Amygdala (tissue), 56 donors: ENCODE measurements at places on chromosomes 3 and 15.

GRCh38 chr15:80669663-80670273, 25.3 kb upstream of the ABHD17C start:
- DNase-seq, result no peak

- DNase-seq, result no peak
Observed at GRCh38 chr15:95760508-95760907, 570.0 kb upstream of the NR2F2 start.

DNA sequence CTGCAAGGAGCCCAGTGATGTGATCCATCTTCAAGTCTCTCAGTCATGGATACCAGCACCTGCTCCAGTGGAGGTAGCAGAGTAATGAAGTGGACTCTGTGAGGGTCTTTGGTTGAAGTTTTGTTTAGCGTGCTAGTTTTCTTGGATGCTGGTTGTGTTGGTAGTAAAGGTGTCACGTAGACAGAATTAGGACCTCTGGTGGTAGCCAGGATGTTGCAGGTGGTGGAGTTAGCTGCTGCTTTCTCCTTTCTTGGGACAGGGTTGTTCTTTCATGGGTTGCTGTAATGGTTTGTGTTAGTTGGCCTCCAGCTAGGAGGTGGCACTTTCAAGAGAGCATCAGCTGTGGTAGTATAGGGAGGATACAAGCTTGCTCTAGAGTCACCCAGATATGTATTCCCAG, 125.2 kb downstream of the ANXA2 start:
- DNase-seq, result no peak

DNA sequence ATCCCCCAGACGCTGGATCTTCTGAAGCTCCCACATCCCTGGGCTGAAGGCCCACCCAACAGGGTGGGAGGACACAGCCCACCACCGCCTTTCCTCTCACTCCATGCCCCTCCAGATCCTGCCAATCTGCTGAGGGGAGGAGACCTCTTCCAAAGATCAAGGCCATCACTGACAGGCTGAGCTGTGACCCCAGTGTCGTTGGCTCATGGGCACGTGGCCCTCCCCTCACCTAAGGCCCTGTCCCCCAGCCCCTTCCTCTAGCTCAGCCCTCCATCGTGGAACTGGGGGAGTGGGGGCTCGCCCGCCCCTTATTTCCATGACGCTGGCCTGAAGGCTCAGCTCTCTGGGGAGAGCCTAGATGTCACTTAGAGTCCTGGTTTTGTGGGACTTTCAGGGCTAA, 10.4 kb downstream of the C3orf18 start:
- no peak for DNase-seq

DNA sequence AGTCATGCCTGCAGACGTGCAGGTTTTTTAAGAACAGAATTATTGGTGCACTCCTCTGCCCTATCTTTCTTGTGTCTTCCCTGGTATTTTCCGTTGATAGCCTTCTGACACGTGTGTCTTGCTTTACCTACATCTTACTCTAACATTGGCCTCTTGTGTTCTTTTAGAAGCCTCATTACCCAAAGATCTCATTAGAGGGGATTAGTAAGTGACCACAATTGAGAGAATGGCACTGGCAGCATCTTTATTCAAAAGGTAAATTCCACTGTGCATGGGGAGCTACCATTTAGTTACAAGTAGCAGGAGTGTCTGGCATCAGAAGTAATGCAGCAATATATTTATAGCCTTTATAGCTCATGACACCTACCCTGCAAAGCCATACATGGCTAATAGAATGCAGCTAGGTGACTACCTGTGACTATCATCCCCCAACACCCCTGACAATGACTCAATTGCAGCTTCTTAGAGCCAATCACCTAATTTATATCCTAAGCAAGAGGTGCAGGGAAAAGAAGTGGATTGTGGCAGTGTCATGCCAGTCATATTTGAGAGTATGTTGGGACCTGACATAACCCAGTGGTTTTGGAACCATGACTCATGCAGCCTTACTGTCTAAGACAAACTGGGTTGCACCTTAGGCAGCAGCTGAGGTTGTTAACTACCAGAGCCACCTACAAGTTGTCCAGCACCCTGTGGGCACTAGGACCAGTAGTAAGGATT, 164.8 kb downstream of the GRM7 start:
- no peak for DNase-seq

GRCh38 chr15:47737477-47737876, 20.2 kb downstream of the SEMA6D start:
- DNase-seq, result no peak

DNA sequence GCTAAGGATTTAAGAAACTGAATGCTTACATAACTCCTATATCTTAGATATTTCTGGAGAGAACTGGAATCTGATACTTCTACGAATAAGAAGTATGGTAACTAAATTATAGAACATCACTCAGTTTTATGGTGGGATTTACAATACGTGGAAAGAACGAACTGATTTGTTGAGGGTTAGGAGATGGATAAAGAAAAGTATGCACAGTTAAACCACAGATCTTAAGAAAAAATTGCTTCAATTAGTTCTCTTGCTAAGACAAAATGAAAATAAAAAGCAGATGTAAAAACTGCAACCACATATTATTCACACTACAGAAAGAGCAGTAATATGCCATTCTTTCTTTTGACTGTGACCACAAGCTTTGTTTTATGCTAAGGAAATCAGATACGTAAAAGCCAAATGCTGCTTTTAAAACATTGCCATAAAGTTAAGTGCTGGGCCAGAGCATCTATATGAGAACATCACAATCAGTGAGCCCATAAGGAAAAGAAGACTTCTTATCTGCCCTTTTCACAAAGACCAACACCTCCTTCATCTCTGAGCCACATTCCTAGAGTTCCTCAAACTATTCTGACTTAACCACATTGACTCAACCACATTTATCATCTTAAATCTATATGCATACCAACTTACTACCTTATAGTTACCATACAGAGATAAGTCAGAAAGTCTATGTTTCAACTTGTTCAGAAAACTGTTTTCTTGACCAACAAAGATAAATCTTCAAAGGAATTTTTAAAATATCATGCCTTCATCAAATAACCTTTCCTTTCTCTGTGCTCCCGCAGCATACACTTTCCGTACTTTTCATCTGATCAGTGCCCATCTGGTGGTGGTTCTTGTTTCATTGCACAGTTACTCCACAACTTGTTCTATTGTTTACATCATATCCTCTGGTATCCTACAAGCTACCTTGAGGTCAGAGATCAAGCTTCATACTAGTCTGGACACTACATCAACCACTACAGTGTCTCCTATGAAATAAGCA, 61.7 kb downstream of the FSIP1 start:
- DNase-seq, result no peak

GRCh38 chr3:193885832-193886231, 250.1 kb upstream of the HES1 start:
- no peak for DNase-seq

DNA sequence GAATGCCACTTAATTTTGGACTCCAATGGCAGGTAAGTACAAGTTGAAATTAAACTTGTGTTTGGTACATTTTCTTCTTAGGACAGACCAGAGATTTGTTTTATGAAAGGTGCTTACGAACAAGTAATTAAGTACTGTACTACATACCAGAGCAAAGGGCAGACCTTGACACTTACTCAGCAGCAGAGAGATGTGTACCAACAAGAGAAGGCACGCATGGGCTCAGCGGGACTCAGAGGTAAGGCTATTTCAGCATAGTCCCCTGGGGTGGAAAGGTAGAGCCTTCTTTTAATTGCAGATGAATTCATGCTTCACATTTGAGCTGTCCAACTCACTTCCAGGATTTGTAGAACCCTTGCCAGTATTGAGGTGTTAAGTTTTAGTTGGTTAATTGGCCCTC, 51.4 kb downstream of the ASTE1 start:
- DNase-seq, result no peak

- no peak for DNase-seq
Observed at GRCh38 chr3:64943866-64944265, 256.1 kb upstream of the ADAMTS9 start.

- DNase-seq, result no peak
Observed at GRCh38 chr15:50251638-50252182, 13.8 kb downstream of the HDC start.

GRCh38 chr15:80242132-80242769, 9.8 kb downstream of the CTXND1 start:
- no peak for DNase-seq

GRCh38 chr3:105513042-105513441, 146.3 kb downstream of the ALCAM start:
- DNase-seq, result no peak

DNA sequence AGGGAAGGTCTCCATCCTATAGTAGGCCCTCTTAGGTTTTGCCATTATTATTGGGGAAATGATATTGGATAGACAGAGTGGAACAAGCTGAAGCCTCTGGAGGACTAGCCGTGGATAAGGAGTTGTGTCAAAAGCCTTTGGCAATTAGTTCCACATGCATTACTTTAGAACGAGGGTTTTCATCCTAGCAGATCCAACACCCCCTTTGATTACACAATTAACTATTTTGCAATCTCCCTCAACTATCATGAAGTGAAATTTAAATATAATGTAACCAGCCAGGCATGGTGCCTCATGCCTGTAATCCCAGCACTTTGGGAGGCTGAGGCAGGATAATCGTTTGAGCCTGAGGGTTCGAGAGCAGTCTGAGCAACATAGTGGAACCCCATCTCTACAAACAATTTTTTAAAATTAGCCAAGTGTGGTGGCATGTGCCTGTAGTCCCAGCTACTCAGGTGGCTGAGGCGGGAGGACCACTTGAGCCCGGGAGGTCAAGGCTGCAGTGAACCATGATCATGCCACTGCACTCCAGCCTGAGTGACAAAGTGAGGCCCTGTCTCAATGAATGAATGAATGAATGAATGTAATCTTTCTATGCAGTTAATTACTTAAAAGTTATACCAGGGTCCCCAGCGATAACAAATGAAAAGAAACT, 56.8 kb downstream of the PXYLP1 start:
- DNase-seq, result no peak

GRCh38 chr3:152388631-152389030, 119.9 kb downstream of the MBNL1 start:
- no peak for DNase-seq

GRCh38 chr3:124034016-124034843, 42.3 kb upstream of the ROPN1 start:
- DNase-seq, result no peak

GRCh38 chr3:43233062-43233461, 53.3 kb upstream of the SNRK start:
- DNase-seq, result no peak

GRCh38 chr3:88061746-88062145, 2.7 kb downstream of the ZNF654 start:
- no peak for DNase-seq

- no peak for DNase-seq
Observed at GRCh38 chr15:64478863-64479262, 18.5 kb downstream of the ZNF609 start.

- no peak for DNase-seq
Observed at GRCh38 chr3:152295344-152295743, 26.6 kb downstream of the MBNL1 start.

DNA sequence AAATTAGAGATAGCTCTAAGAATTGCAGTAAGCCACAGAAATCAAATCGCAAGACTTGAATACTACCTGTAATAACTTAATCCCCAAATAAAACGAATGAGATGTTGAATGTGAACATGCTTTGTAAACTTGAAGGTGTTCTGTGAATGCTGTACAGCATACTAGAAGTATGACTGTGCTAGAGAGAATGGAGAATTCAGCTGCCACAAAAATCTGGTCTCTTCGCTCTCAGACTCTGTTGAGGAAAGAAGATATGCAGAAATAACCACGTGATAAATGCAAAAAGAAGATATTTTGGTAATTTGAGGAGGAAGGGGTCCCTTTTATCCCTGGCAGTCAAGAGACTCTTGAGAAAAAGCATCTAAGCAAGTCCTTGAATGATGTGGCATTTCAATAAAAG, 37.3 kb downstream of the ZBTB38 start:
- DNase-seq, result no peak

- DNase-seq, result no peak
Observed at GRCh38 chr15:101765772-101766456, 37.4 kb upstream of the OR4F6 start.

DNA sequence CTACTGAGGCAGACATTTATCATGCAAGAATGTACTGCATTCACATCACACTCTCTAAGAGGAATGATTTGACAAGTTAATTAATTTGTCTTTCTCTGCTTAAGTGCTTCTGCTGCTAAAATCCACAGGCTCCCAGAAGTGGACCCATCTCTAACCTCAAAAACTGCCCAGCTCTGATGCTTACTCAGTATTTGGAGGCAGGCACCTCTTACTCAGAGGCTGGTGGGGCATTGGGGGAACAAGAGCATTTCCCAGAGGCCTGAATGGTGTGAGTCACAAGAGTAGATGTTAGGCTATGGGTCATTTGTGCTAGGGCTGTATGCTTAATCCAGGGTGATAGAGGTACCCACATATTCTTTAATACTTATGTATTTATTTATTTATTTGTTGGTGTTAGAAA, 34.4 kb upstream of the HCN4 start:
- no peak for DNase-seq

- no peak for DNase-seq
Observed at GRCh38 chr3:150331978-150332568, 76.0 kb upstream of the TSC22D2 start.

- DNase-seq, result peak; percentile 60
Observed at GRCh38 chr3:12967606-12968351, 105.5 kb downstream of the IQSEC1 start.

GRCh38 chr3:2860626-2861025, 249.5 kb downstream of the IL5RA start:
- no peak for DNase-seq

DNA sequence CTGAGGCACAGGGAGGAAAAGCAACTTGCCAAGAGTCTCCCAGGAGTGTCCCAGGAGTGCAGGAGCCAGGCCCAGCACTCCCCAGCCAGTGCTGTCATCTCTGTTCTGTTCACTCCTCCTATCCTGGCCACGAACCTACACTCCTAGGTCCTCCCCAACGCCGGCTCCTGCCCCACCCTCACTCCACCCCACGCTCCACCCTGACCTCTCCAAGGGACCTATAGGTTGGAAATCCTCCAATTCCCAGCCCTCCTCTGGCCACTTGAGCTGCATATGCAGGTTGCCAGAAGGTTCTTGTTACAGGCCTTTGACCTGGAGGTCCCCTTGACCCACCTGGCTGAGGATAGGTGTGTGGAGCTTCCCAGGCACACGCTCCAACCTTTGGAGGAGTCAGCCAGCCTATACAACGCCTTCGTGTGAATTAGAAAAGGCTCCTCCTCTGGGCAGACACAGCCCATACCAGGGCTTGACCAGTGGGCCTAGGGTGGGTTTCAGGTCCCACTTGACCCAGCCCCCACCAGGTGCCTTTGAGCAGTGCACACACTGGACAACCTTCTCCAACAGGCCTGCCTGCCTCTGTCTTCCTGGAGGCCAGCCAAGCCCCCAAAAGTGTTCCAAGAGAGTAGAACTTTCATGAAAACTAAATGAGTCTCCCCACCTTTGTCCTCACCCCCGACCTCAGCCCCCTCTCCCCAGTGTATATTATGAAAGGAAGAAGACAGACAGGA, 167.2 kb upstream of the TLE3 start:
- DNase-seq, result no peak

GRCh38 chr15:76056931-76057330, 2.9 kb upstream of the TMEM266 start:
- DNase-seq, result no peak

DNA sequence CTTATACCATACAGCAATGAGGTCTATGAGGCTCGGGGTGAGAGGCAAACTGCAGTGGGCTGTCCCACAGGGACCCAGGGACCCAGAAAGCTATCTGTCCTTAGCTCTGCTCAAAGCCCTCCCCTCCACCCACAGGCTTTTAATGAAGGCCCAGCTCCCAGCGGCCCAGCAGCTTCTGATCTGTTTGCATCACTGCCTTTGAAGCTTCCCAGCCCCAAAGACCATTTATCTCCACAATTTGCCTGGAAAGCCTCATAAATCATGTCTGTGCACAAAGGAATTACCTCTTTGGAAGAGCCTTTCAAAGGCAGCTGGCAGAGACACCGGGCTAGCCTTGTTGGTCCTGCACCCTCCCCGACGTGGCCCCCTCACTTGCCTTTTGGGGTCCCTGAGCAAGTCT, 123.9 kb downstream of the RAB11A start:
- DNase-seq, result no peak
